Posterior vena cava (tissue), 2 donors: ENCODE measurements at places on chromosomes 5 and 9. TPM values are rescaled to one million over a fixed set of nuclear protein-coding genes. Genes with fewer than 3 reads are reported as not detected.

Gene TEX48
- total RNA-seq, result not detected

Gene GABRA1
- not detected for total RNA-seq

Gene SLC23A1
- not detected for total RNA-seq

DNA sequence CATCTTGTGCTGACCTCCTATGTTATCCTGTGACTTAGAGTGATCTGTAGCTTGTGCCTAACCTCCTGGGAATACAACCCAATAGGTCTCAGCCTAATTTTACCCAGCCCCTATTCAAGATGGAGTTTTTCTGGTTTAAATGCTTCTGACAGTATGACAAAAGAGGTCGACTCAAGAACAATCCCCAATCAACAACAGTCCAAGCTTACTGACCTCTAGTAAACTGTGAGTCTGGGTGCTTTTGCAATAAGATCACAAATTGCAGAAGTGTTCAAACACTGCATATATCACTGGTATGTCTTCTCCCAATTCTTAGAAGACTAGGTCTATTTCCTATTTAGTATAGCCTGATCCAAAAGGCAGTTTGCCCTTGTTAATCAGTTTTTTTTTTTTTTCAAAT is 323.5 kb upstream of the PTGER4 start:
- DNase-seq, result no peak

DNA sequence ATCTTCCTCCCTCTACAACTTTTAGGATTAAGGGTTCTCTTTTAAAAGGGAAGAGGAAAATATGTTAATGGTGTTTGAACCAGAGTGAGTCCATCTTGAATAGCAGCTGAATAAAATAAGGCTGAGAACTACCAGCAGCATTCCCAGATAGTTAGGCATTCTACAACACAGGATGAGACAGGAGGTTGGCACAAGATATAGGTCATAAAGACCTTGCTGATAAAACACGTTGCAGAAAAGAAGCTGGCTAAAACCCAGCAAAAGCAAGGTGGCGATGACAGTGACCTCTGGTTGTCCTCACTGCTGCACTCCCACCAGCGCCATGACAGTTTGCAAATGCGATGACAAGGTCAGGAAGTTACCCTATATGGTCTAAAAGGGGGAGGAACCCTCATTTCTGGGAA is 77.8 kb downstream of the PLK2 start:
- DNase-seq, result no peak

DNA sequence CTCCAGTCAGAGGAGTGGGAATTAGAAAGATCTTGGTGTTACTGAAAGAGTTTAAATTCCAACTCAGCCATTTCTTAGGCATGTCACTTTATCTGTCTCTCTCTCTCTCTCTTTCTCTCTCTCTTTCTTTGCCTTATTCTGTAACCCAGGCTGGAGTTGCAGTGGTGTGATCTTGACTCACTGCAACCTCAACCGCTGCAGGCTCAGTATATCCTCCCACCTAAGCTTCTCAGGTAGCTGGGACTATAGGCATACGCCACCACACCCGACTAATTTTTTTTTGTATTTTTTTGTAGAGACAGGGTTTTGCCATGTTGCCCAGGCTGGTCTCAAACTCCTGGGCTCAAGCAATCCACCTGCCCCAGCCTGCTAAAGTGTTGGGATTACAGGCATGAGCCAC is 18.3 kb downstream of the RABEPK start:
- DNase-seq, result no peak

DNA sequence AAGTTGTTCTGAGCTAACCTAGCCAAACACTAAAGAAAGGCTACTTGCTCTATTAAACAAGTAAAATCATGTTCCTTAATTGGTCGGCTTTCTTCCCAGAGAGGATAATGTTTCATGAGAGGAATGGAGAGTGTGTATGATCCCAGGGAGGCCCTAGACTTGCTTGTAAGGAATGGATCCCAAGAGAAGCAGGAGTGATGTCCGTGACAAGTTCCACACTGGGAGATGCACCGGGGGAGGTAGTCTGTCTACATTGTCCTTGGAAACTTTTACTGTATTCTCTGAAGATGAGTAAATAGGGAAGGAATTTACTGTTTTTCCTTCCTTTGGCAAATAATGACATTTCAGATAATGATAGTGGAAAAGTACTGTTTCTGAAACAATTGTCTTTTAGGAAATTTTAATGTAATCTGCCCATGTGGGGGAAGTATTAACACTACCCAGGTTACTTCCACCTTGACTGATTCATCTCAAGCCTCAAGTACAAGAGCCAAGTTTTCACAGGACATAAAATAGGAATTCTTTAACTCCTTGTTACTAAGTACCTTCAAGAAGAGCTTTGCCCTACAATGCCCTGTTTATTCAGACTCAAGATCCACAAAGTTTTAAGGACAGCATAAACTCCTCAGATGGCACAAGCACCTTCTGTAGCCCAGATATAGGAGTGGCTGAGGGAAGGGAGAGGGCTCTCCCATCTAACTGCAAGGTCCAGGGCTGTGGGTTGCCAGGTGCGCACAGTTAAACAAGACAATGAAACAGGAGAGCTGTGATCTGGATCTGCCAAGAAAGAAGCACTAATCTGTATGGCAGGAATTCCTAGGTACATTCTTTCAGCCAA is 152.1 kb downstream of the GNA14 start:
- DNase-seq, result no peak

- DNase-seq, result no peak
These were observed 814.2 kb upstream of the ZNF608 start for GRCh38 chr5:125560476-125561225.

DNA sequence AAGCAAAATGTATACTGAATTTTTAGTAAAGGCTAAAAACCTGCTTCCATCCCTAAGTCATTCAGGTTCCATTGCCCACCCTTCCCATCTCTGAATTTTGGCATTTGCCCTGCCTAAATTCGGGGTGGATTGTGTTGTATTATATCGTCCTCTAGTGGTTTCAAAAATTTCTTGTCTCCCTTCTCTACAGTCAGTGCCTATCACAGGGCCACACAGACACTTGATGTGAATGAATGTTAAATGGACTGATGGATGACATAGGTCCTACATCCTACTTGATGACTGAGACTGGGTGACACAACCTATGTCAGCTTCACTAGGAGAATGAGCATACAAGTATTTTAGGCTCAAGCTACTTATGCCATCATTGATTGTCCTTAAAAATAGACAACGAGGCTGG is 45.6 kb upstream of the SLC30A5 start:
- no peak for DNase-seq

- peak; percentile 91 for DNase-seq
These were observed 34.1 kb downstream of the IRF1 start for GRCh38 chr5:132456296-132456986.

- peak; percentile 58 for DNase-seq
These were observed 82.8 kb downstream of the GTF3C4 start for GRCh38 chr9:132752877-132753592.

GRCh38 chr5:105726093-105726492 is 1944.6 kb downstream of the EFNA5 start:
- peak; percentile 37 for DNase-seq

DNA sequence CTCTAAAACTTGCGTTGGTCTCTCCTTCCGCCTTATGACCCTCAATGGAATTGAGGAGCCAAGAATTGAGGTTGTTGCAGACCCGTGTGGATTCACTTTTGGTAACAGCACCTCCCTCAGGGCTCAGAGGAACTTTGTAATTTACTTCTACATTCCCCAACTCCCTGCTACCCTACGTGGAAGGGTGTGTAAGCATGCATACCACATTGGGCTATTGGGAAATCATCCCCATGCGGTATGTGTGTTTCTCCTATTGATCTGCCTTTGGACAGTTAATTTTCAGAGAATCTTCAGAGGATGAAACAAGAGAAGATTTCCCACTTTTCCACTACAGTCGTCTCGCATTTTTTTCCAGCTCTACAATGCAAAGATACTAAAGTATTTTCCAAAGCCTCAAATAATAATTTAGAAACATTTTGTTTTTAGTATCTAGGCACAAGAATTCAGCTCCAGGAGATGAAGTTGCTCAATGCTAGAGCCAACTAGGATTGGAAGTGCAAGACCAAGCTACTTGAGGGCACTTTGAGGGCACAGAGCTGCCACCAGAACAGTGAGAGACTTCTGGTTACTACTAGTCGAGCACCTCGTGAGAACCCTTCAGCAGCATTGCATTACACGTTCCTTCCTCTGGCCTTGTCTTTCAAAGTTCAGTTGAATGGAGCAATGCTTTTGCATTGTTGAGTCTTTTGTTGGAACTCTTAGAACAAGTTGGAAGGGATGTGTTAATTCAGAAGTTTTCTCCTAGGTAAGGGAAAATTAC is 3.4 kb downstream of the C1QTNF3 start:
- no peak for DNase-seq

DNA sequence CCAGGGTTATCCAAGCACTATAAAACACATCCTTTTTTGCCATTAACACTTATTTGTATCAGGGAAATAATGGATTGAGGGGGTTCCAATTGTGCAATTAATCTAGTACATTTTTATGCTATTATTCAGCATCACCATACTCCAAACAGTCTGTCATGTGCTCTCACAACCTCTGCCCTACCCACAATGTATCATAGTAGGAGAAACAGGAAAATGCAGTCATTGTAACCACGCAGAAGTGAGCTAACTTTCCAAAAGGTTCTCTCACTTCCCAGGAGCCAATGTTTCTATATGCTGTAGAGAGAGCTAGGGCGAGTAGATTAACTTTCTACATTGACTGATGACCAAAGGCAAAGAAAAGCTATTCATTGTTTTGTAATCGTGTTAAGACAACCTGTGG is 29.8 kb downstream of the DAB2 start:
- no peak for DNase-seq
